ENCODE measurements at places on chromosomes 2 and 18.

GRCh38 chr2:8659092-8659734 lies 22.6 kb upstream of the ID2 start:
- DNase-seq, result no peak

DNA sequence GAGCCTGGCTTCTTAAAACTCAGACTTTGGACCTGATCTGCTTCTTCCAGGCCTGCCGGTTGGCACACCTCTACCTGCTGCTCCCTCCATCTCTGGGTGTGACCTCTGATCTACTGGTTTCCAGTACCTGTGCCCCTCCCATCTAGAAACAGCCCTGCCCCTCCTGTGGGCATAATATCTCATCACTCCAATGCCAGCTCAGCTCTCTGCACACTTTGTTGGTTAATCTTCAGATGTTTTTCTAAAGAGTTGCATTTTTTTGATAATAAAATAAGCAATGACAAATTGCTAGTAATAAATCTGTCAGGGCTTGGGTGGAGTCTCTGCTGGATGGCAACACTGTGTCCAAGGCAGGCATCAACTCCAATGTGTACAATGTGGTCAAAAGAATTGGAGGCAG lies 89.6 kb upstream of the PPP1CB start:
- DNase-seq, result no peak

- no peak for DNase-seq
These were observed 186.2 kb downstream of the STK39 start for GRCh38 chr2:168060986-168061750.

DNA sequence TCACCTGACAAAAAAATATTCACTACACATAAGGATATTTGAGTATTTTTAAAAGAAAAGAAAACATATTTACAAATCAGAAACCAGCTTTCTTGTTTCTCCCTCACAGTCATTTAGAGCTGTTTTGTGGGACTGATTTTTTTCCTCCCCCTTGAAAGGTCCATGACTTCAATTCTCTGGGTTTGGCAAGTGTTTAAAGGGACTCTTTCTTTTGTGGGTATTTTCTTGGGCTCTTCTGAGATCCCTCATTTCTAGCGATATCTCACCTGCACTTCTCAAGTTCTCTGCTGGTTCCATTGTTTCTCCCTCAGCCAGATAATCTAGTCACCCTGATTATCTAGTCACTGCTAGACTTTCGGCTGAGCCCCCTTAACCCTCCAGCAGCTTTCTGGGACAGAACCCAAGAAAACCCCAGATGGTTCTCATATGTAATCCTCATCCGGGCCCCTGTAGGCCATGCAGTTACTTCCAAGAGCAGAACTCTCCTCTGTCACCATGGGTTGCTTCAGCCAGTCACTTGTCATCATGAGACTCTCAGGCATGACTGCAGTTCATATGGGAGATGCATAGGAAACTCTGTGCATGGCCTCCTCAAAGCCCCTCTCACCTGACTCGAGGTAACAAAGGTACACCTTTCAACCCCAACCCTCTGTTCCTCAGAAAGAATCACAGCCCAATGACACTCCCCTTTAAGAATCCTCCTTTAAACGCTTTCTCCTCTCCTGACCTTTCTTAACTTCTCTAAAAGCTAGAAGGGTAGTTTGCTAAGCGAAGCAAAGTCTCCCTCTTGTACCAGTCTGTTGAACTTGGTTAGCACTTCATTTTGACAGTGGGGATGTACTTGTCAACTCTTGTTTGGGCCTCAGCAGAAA lies 36.7 kb upstream of the ITGA4 start:
- no peak for DNase-seq

DNA sequence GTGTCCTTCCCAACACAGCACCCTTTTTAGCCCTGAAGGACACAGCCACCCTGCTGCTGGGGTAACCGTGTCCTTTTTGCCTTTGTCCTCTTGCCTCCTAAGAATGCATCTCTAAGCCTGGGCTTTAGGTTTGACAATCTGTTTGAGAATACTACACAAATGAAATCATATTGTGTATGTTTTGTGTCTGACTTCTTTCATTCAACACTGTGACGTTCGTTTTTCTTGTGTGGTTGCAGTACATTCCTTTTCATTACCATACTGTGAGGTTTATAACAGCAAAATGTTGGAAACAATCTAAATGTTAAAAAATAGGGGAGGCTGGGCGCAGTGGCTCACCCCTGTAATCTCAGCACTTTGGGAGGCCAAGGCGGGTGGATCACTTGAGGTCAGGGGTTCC lies 11.2 kb downstream of the ASPRV1 start:
- no peak for DNase-seq

- peak; percentile 67 for DNase-seq
These were observed 32.0 kb upstream of the STPG4 start for GRCh38 chr2:47187069-47187468.

GRCh38 chr2:8102470-8102869 lies 579.4 kb upstream of the ID2 start:
- DNase-seq, result no peak

GRCh38 chr2:98380203-98380535 lies 33.9 kb downstream of the CNGA3 start:
- DNase-seq, result no peak

GRCh38 chr2:113218283-113219091 lies 44.7 kb downstream of the PSD4 start:
- DNase-seq, result no peak

DNA sequence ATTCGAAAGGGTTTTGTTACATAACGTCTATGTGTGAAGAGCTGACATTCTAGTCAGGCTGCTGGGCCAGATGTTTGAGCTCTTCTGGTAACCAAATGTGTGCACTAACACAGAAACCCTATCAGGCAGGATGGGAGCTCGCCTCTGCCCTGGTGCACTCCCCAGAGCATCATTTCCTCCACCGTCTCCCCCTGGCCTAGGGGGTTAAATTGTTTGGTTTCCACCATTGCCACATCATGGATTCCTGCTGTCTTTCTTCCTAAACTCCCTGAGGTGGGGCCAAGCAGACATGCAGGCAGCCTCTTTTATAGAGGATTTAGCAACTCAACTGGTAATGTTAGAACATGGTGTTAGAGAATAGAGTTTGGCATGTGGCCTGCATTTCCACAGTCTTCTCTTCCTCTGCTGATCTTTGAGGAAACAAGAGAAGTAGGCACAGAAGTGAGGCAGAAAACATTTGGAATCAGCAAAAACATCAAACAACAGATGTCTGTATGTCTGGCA lies 87.3 kb downstream of the ANTXR1 start:
- DNase-seq, result no peak

DNA sequence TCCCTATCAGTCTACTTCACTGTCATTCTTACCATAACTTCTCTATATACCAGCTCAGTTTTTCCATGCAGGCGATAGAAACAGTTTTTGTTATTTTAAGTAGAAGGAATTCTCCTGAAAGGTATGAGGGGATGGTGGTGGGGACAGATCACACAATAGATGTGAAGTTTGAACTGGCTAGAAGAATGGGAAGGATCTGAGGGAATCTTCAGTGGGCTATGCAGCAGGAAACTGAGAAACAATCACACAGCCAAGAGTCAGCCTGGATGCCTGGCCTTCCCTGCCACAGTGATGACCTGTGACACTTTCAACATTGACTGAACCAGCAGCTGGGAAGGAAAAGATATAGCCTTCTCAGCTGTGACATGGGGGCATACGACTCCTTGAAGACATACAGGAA lies 329.1 kb upstream of the GULP1 start:
- no peak for DNase-seq

- DNase-seq, result no peak
These were observed 918.5 kb downstream of the CBLN2 start for GRCh38 chr18:71625556-71626090.

DNA sequence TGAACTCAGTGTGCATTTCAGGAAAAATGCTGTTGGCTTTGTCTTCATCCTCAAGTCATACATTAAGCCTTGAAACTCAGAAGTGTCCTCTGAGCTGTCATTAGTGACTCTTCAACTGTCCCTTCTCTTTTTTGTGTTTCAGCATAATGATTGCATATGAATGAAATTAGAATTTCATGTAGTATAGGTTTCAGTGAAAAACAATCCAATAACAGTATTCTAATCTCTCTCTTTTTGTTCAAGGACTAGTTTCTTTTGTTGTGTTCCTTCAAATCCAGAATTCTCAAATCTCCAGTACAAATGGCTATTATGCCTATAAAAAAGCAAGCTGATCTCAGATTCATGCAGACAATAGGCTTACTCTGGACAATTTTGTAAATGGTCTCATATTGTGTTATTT lies 133.5 kb downstream of the QPCT start:
- DNase-seq, result no peak

DNA sequence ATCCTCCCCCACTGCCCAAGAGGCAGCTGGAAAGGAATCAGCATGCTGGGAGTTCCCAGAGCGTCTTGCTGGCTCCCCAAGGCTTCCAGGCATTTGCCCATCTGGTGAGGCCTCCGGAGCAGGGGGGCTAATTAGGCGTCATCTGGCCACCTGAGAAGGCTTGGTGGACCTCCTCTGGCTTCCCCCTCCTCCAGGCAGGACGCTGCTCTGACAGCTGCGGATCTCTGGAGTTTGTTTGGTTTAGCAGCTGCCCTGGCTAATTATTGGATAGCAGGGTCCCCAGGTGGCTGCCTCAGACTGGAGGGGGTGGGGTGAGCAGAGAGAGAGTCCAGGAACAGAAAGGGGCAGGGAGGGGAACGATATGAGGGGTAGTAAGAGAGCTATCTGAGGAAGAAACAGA lies 425.2 kb upstream of the MEX3C start:
- DNase-seq, result peak; percentile 85

DNA sequence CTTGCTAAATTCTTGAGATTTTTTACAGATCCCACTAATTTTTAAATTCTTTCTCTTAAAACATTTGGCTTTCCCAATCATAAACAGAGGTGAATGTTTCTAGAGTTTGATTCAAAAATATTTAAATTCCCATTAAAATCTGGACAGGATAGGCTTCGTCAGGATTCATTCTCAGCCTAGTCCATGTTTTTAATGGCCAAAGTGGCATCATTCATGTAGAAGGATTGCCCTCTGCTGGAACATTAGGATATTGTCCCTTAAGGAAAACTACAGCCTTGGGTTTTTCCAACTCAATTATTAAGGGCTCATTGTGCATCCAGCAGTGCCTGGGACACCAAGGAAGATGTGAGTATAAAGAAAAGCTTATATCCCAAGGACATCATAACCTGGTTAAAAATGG lies 71.7 kb downstream of the TPGS2 start:
- peak; percentile 2 for DNase-seq

- DNase-seq, result no peak
These were observed 323.6 kb downstream of the EIPR1 start for GRCh38 chr2:3054066-3054465.

GRCh38 chr2:240869956-240870875 lies 1.6 kb downstream of the AGXT start:
- no peak for DNase-seq

DNA sequence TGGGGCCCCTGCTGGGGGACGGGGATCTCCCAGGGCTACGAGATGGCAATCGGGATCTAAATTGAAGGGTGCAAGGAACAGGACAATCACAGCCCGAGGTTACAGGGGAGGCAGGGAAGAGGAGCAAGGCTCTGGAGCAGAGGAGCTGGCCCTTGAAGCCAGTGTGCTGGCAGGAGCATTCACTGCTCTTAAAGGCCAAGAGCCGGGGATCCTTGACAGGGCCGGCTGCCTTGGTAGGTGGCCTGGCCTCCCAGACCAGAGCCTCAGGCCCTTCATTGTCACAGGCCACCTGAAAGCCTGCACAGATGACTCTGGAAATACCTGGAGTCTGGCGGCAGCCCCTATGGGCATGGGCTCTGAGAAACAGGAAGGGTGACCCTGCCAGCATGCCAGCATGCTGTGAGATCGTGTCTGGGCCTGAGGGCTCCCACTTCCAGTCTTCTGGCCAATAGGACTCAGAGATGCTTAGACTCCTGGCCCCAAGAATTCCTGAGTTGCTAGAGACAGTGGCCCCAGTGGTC lies 38.7 kb downstream of the PDIA6 start:
- DNase-seq, result no peak

GRCh38 chr2:67048314-67048713 lies 348.8 kb upstream of the ETAA1 start:
- DNase-seq, result no peak

DNA sequence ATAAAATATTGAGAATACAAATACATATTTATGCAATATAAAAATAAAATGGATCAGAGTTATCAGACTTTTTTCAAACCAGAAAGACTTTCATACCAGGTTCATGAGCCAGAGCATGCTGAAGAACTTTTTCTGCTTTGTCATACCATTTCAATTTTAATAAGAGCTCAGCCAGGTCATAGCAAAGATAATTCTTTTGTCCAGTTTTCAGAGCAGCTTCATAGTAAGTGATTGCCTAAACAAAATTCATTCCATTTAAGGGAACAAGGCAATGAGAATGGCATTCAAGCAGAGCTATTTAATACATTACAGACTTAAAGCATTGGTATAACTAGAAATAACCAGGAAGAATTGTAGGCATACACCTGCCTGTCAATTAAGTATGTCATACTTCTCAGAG lies 42.3 kb downstream of the TTC21B start:
- no peak for DNase-seq

DNA sequence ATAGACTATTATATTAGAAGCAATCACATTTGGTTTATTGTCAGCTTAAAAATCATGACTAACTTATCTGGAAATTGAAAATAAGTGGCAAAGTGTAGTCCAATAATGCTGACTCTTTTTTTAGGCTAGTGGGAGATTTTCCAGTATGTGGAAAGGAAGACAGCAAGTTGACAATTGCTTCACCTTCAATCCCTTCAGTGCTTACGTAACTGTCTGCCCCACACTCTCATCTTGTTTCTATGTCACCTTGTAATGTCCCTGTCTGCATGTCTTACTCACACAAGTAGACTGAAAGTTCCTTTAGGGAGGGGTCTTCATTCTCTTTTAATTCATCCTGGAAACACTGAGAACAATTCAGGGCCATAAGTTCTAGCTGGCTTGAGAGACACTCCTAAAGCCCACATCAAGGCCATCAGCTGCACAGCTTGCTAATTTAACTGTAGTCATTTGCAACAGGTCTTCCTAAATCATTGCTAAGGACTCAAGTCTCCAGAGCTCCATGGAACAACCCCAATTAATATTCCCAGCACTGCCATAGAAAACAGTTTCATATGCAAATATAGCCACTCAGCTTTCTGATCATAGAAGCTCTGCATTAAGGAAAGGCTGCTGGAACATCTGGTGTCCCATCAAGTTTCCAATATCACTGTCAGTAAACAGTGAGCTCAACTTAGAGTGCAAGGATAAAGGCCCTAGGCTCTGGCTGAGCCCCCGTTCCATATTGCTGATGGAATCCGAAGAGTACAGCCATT lies 230.5 kb downstream of the ETAA1 start:
- DNase-seq, result peak; percentile 21

- no peak for DNase-seq
These were observed 282.6 kb downstream of the LRP1B start for GRCh38 chr2:141848191-141848590.

DNA sequence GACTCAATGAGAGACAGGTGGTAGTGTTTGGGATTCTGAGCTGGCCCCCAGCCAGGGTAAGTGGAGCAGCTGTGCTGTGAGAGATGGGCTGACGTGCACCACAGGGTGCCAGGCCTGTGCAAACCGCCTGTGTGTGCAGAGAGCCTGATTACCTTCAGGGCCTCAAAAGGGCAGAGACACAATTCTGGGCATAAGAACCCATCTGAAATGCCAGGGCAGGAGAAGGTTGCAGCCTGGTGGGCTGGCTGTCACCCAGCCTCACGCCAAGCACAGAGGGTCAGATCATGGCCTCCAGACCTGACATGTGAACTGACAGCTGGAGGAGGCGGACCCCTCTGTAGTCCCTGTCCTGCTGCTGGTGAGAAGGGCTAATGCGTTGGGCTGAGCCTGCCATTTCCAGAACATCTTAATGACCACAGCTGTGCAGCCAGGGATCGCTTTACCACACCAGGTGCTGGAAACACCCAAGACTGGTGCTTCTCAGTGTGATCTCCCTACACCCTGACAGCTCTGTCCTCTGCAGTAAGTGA lies 100.9 kb downstream of the ARL4C start:
- DNase-seq, result peak; percentile 93

All from NCI-H524 treated with DMSO at 0.1 percent for 48 hours (cell line).